Brain microvascular endothelial cell (primary cell): ENCODE measurements at places on chromosomes 2 and 18.

DNA sequence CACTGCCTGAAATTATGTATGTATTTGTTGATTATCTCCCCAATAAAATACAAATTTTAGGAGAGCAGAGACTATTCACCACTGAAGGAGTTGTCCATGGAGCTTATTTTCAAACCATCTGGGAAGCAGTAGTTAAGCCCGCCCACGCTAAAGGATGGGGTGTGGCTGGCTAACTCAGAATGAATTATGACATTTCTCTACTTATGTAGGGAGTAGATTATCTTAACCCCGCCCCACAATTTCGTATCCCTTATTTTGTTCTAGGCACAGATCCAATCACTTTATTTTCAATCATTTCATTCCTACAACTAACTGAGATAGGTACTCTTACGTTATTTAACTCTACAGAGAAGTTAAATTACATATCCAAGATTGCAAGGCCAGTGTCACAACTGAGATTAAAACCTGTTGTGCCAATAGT is 1.4 kb upstream of the LAPTM4A start:
- peak; percentile 91 for DNase-seq

DNA sequence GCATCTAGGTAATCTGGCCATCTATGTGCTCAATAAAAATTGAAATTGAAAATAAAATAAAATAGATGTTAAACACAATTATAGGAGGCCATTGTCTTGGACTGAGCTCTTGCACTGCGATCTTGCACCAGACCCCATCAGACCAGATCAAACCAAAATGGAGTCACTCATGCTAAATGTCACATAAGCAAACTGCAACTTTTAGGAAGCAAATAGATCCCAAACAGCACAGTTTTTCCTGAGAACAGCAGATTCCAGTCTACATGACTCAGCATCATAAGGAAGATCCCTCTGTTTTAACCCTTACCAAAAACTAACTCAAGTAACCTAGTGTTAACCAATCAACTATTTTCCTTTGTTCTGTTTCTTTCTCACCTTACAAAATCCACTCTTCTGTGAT is 57.7 kb upstream of the LRP1B start:
- DNase-seq = no peak

DNA sequence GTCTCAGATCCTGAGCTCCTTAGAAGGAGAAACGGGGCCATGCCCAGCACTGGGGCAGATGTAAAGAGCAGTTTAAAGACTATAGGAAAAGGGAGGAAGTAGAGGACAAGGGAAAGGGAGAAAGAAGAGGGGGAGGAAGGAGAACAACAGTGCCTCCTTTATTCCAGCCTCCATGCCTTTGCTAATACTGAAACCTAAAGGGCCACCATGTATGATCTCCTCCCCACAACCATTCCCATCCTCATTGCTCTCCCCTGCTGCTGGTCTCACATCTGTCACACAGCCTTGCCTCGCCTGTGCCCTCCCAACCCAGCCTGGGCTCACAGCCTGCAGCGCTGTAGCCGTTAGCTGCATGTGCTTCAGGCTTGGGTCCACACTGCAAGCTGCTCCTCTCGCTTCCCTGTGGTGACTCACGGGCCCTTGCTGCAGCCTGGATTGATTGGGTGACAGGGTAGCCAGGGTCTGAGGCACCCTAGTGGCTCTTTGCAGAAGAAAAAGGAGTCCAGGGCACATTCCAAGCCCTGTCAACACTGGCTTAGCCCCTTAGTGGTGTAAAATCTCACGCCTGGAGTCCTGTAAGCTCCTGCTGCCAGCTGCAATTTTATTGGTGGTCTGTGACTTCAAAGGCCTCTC is 281.9 kb downstream of the SRBD1 start:
- DNase-seq = peak; percentile 58

DNA sequence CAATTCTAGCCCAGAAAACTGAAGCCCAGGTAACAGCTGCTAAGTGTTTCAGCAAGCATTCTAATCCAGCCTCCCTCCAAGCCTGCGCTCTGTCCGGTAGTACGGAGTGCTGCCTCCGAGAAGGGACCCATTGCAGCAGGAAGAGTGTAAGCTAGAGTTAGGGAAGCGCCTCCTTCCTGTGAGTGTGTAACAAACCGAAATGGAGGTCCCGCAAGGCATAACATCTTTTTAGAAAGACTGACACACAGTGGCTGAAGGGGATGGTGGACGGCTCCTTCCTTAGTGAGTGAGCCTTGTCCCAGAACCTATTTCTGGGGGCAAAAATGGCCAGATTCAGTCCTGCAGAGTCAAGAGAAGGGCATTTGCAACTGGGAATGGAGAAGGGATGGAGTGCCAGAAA is 12.2 kb downstream of the PKDCC start:
- no peak for DNase-seq

DNA sequence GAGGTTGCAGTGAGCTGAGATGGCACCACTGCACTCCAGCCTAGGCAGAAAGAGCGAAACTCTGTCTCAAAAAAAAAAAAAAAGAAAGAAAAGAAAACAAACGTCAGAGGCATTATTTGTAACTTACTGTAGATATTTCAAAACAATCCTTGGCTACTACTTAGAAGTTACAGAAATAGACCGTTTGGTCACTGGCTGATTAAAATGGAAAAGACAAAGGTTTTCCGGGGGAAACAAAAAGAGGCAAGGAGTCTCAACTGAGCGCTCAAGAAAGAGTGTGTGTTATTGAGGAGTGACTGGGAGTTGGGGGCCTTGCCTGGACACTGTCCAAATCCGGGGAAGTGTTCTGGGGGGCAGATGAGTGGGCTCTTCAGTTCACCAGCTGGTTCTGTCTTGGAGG is 47.6 kb downstream of the TEX44 start:
- no peak for DNase-seq

DNA sequence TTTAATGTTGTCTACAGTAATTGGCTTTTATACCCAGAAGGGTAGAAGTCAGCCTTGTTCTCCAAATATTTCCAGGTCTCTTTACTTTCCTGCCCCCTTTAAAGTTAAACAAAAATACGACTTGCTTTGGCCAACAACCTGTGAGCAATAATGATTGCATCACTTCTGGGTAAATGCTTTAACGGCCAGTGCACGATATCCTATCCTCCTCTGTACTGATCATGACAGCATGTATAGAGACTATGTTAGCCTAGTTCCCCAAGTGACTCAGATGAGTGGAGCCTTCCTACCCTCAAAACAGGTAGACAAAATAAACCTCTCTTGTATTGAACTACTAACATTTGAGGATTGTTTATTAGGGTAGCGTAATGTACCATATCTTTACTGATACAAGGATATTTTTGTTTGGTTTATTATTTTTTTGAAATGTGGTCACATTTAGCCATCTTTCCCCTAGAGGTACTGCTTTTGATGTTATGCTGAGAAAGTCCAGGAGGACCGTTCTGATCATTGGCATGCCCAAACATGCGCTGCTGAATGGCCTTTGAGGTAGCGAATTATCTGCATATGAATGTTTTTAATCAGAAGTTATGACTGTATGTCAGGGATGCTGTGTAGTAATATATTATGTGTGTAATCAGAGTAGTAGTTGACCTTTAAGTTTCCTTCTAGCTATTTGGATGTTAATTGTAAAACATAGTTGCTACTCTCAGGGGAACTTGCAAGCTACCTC is 262.6 kb upstream of the DCC start:
- no peak for DNase-seq

- peak; percentile 91 for DNase-seq
Observed at GRCh38 chr2:101396316-101396717, 9.0 kb upstream of the CREG2 start.

- no peak for DNase-seq
Observed at GRCh38 chr2:232871835-232872736, 2.0 kb downstream of the SNORC start.

DNA sequence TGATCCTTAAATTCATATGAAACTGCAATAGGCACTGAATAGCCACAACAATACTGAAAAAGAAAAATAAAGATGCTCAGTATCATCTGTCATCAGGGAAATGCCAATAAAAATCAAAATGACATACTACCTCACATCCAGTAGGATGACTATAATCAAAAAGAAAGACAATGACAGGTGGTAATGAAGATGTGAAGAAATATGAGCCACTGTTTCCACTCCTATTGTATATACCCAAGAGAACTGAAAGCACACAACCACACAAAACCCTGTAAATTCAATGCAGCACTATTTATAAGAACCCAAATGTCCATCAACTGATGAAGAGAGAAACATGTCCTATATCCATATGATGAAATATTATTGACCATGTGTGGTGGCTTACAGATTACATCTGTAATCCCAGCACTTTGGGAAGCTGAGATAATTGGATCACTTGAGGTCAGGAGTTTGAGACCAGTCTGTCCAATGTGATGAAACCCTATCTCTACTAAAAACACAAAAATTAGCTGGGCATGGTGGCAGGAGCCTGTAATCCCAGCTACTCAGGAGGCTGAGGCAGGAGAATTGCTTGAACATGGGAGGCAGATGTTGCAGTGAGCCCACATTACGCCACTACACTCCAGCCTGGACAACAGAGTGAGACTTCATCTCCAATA is 39.9 kb downstream of the MAP3K2 start:
- DNase-seq = no peak

DNA sequence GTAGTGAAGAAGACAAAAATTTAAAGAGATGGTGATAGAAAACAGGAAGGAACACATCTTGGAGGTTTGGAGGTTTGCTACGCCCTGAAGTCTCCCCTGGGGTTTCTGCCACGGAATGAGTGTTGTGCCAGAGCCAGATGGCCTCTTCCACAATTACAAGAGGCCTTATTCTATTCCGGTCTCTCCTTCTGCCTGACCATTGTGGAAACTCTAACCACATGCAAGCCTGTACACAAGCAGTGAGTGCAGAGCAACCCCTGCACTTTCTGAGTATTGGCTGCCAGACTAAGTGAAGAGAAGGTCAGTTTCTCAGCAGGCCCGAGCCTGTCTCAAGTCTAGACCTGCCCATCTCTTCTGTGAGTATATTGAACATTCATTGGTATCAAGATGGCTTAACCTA is 22.7 kb upstream of the MYO1B start:
- DNase-seq = no peak

DNA sequence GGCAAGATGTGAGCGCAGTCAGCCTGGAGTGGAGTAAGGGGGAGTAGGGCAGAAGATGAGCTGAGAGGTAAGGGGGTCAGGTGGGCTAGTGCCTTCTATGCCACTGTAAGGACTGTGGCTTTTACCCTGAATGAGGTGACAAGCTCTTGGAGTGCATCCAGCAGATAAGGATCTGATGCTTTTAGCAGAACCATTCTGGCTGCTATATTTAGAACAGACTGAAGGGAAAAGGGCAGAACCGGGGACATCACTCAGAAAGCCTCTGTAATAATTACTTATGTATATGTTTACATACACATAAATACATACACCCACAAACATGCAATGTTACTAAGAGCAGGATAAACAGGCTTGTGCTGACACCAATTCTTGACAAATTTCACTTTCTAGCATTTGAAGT is 124.8 kb downstream of the DTNB start:
- no peak for DNase-seq

GRCh38 chr2:219429958-219430606 is 4.6 kb upstream of the SPEG start:
- no peak for DNase-seq

- no peak for DNase-seq
Observed at GRCh38 chr18:27652480-27653121, 467.5 kb upstream of the CHST9 start.

DNA sequence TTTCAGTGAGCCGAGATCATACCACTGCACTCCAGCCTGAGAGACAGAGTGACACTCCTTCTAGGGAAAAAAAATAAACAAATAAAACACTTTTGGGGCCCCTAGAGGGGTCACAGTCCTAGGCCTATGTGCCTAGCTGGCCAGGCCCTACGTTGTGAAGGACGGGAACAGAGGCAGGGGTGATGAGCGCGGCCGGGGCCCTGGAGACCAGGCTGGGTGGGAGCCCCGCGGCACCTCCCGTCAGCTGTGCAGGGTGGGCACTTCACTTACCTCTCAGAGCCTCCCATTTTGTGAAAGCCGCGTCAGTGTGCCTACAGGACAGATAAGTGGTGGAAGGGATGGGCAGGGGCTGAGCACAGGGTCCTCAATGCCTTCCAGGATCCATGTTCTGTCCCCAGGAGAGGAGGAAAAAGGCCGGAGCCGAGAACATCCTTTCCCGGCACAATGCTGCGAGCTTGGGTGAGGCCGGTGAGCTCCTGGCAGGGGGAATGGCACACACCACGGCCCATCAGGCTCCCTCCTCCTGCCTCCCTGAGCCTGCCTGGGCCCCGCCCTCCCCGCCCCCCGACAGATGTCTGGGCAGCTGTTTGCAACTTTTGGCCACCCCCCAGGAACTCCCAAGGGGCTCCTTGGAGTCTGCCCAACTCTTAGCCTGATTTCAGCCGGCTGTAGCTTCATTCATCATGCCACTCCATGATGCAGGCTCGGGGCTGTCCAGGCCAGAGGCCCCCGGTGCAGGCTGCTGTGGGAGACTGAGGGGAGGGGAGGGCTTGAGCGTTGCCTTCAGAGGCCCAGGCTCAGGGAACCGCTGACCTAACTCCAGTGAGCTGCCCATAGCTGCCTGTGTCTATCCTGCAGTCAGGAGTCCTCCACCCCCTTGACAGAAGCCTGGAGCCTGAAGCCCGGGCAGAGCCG is 196.5 kb downstream of the TFCP2L1 start:
- DNase-seq = no peak

DNA sequence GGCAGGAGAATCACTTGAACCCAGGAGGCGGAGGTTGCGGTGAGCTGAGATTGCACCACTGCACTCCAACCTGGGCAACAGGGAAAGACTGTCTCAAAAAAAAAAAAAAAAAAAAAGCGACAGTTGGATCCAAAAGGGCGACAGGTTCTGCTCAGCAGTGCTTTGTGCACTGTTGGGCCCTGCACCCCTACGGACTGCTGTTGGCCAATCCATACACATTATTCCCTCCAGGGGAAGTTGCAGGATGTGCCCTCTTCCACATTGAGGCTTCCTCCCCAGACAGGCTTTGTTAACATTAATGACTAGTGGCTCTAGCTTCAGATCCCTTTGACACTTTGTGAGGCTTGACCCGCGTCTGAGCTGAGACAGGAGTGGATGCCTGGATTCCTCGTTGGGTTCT is 9.4 kb downstream of the NT5DC4 start:
- DNase-seq = no peak

DNA sequence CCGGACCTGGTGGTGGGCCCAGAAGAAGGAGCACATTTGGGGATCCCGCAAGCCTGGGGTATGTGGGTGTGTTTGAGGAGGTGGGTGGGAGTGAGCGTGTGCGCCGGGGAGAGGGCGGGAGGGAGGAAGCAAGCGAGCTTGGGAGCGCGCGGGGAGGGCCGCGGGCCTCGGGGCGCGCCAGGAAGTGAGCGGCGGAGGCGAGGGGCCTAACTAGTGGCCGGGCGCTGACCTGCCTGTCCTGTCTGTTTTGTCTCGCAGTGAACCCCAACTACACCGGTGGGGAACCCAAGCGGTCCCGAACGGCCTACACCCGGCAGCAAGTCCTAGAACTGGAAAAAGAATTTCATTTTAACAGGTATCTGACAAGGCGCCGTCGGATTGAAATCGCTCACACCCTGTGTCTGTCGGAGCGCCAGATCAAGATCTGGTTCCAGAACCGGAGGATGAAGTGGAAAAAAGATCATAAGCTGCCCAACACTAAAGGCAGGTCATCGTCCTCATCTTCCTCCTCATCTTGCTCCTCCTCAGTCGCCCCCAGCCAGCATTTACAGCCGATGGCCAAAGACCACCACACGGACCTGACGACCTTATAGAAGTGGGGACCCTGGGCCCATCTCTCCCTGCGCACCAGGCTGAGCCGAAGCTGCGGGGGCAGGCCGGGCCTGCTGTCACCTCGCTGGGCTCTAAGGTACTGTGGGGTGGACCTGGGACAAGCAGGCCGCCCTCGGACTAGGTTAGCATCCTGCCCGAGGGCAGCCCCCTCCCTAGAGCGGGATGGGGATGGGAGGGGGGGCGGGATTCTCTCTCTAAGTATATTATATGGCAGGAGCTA is 1.2 kb downstream of the HOXD4 start:
- DNase-seq = no peak

- no peak for DNase-seq
Observed at GRCh38 chr2:197198890-197199289, 111.7 kb downstream of the ANKRD44 start.
